Activated CD4-positive, alpha-beta T cell treated with anti-CD3 and anti-CD28 coated beads for 1 hour (primary cell): ENCODE measurements at places on chromosomes 1 and 21.

DNA sequence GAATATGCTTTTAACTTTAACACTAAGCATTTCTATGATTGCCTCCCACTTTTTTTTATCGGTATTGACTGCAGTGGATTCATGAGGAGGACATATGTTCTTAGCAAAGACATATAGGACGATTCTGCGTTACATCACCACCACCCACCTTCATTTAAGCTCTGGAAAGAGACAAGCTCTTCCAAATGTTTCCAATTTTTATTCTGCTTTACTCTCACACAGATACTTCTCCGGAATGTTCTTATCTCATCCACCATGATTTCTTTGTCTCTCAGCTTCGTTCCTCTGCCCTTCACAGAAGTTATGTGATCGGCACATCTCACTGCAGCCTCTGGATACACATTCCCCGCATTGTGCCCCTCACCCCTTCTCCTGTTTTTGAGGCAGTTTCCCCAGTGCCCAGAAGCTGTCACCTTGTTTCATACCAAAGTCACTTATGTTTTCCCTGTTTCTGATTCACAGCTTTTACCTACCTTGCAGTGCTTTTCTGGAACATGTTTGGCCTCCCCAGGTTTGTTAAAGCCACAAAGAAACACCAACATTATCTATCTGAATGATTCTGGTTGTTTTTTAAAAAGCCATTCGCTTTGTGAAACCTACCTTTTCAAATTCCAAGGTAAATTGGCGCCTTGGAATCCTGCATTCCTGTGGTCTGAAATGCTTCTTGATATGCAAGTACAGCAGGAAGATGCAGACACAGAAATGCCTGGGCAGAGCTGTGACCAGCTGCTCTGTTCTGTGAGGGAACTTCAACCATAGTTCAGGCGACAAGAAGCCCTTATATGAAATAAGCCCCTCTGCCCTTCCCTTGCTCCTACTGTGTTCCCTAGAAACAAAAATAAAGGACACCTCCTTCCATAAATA is 1020.2 kb downstream of the TTLL7 start:
- DNase-seq, result no peak

DNA sequence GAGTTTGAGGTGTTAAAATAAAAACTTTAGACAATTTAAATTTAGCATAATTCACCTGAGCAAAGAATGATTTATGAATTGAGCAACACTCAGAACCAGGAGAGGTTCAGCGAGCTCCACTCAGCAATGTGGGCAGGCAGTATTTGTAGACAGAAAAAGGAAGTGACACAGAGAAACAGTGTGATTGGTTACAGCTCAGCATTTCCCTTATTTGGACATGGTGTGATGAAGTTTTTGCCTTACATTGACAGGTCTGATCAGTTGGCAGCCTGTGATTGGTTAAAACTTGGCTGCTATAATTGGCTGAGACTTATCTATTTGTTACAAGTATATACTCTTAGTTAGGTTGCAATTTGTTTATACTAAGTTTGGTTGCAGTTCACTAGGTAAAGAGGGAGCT is 621.2 kb upstream of the PRMT6 start:
- no peak for DNase-seq

DNA sequence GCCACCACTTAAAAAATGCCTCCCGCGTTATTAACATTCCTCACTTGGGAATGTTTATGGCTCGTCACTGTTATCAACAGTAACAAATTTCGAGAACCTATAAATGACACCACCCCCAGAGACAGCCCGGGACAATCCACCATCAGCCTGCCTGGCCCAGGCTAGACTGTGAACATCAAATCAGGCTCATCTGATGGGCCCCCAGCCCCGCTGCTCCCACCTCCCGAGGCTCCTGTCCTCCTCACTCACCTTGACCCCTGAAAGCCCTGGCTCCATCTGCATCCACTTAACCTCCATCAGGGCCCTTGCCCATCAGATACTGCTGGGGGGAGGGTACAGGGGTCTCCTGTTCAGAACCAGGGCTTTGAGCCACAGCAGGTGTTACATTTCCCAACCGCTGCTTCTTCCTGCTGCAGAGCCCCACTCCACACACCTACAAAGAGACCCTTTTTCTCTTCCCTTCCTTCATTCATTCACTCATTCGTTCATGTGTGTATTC is 156.5 kb upstream of the VAMP3 start:
- no peak for DNase-seq

DNA sequence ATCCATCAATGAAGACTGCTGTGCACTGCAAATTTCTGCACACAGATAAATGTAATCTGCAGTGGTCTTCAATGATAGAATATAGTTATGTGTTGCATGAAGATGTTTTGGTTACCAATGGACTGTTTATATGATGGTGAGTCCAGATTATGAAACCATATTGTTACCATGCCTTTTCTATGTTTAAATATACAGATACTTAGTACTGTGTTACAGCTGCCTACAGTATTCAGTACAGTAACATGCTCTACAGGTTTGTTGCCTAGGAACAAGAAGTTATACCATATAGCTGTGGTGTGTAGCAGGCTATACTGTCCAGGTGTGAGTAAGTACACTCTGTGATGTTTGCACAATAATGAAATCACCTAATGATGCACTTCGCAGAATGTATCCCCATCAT is 40.8 kb downstream of the SORT1 start:
- no peak for DNase-seq

DNA sequence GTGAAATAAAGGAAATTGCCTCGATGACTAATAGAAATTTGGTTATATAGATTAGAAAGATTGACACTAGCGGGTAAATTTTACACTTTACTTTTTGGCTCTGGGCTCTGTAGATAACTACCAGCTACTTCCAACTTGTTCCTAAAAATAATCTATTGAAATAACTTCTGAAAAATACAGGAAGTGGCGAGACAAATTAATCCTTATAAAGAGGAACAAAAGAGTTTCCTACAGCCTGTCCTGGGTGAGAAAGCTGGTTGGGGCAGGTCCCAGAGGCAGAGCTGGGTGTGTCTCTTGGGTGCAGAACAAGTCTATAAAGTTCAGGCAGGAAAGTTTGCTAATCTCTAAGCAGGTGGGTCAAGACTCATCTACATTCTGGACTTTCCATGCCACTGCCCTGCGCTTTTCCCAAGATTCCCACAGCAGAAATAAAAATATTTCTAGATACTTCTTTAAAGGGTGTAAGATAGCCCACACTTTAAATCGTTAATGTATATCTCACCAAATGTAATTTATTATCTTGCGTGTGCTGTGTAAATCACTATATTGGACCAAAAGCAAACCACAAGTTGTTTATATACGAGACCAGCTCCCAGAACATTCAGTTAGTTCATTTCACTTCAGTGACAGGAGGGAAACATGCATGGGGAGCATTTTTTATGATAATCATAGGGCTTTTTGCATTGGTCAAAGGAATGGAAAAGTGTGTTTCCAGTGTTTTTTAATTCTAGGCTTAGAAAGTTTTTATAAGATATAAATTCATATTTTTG is 70.1 kb upstream of the NRIP1 start:
- DNase-seq, result no peak

GRCh38 chr1:205986861-205987260 is 16.3 kb downstream of the RAB7B start:
- DNase-seq, result no peak

DNA sequence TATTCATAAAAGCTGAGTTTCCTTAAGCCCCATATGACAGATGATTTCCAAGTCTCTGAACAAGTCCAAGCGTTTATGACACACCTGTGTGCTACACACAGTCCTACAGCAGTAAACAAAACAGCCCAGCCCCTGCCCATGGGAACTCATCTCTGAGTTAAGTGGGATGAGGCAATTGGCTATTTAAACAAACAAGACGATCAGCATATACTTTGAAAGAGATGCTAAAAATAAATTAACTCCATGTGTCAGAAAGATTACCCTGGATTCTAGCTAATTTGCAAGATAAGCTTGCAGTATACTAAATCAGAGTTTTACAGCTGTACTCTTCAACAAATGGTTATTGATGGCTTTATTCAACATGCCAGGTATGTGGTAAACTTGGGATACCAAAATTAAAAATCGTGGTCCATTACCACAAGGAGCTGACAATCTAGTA is 7.0 kb downstream of the PSMG1 start:
- DNase-seq, result no peak
